ENCODE measurements at places on chromosomes 1 and 21.

GRCh38 chr1:87196110-87196827, 132.4 kb upstream of the LMO4 start:
- DNase-seq: peak; percentile 54

DNA sequence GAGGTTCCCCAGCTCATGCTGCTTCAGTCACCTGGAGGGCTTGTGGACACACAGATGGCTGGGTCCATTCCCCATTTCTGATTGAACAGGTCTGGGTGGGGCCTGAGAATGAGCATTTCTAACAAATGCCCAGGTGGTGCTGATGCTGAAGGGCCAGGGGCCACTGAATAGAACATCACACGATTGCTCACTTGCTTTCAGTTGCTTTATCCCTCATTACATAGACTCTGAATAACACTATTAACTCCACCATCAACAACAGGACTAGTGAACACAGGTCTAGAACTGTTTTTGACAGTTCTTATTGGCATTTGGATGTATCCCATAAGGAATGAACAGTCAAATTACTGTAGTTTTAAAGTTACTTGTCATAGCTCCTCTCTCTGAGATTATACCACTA, 12.1 kb downstream of the TRAPPC10 start:
- no peak for DNase-seq

- no peak for DNase-seq
Observed at GRCh38 chr1:2612591-2613365, 20.0 kb downstream of the MMEL1 start.

DNA sequence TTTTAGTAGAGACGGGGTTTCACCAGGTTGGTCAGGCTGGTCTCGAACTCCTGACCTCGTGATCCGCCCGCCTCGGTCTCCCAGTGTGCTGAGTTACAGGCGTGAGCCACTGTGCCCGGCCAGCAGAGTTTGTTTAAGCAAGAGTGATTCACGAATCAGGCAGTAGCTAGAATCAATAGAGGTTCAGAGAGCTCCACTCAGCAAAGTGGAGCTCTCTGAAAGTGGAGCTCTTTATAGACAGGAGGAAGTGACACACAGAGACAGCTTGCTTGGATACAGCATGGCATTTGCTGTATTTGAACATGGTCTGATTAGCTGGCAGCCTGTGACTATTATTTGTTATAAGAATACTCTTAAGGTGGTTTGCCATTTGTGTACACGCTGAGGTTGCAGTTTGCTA, 27.1 kb upstream of the CD34 start:
- DNase-seq: no peak

DNA sequence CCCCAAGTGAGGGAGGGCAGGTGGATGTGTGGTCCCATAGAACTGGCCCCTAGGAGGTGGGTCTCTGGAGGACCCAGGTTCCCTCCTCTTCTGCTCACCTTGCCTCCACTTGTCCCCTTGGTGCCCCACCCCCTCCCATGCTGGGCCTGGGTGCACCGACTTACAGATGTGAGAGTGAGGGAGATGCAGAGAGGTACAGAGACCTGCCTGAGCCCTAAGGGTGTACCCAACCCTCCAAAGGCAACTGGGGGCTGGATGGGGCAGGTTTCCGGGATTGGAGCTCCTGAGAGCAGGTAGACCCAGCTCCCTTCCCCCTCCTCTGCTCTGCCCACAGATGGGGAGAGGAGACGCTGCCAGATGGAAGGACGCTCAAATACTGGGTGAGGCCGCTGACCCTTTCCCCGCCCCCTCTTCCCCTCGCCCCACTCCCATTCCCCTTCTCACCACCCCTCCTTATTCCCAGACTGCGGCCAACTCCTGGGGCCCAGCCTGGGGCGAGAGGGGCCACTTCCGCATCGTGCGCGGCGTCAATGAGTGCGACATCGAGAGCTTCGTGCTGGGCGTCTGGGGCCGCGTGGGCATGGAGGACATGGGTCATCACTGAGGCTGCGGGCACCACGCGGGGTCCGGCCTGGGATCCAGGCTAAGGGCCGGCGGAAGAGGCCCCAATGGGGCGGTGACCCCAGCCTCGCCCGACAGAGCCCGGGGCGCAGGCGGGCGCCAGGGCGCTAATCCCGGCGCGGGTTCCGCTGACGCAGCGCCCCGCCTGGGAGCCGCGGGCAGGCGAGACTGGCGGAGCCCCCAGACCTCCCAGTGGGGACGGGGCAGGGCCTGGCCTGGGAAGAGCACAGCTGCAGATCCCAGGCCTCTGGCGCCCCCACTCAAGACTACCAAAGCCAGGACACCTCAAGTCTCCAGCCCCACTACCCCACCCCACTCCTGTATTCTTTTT, 10.3 kb downstream of the TINAGL1 start:
- DNase-seq: no peak

DNA sequence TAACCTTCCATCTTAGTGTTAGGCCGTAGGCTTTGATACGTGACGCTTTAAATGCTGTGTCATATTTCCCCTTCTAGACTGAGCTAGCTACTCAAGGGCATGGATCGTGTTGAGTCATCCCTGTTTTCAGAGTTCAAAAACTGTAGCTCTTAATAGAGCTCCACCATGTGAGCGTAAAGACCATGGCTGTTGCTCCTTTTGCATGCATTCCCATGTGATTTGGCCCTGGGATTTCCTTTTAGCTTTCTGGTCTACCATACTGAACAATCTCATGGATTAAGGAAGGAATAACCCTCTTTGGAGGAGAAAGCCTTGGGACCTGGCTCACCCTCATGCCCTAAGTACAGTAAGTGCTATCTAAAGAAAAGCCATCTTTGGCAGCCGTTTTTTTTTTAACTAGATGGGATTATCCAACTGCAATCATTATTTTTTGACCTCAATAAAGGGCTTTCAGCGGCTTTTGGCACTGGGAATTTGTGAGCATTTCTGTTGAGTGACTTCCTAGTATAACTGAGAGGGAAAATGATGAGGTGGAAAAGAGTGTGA, 76.6 kb downstream of the PLPP3 start:
- DNase-seq: no peak

DNA sequence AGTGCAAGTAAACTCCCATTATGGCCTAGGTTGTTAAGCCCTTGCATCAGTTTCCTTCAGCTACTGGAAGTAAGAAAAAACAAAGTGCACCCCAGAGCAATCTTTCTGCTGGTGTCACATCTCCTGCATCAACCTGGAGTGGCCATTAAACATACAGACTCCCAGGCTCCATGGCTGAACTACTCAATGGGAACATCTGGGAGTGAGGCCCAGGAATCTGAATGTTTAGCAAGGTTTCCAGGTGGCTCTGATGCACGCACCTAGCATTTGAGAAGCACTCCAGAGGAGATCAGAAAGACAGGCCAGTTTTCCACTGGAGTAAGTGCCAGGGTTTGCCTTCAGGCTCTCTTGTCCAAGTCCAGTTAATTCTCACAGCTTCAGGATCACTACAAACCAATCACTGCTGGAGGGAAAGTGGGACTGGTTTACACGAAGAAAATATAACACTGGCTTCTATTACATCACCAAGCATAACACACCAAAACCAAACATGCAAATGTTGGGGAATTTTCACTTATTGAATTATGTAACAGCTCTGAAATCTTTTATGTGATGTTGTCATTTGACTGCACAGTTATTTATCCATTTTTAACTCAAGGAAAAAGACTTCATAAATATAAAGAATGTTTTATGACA, 22.3 kb upstream of the ABCA4 start:
- DNase-seq: no peak

DNA sequence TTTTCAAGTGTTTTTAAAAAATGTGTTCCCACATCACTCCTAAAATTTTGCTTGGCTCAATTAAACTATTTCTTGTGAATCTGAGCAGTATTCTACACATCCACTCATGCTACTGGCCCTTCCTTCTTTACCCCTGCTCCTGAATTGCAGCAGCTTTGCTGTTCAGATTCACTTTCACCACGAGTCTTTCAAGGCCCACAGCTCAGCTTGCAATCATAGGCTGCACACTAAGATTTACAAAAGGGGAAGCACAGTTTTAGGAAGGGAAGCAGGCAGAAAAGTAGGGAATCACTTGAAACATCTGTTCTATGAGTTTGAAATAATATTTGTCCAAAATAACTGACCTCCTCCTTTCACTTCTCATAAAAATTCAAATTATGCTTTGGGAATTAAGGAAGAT, 70.9 kb upstream of the EDEM3 start:
- no peak for DNase-seq

DNA sequence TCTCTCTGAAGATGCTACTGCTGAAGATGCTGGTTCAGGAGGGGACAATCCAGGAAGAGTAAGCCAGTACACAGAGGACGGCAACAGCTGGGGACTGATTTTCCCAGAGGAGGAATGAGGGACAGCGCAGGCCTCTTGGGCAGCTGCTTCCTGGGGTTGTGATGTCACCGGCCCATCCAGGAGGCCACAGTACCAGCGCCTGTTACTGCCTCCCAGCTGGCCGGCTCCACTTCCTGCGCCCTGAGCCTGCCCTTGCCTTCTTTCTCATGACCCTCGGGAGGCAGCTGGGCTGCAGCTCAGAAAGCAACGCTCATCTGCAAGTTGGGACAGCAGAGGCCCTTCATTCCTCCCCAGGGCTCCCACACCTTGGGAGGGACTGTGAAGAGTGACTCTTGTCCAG, 21.9 kb upstream of the ID3 start:
- no peak for DNase-seq

GRCh38 chr1:94522304-94522703, 19.3 kb downstream of the F3 start:
- DNase-seq: peak; percentile 41

DNA sequence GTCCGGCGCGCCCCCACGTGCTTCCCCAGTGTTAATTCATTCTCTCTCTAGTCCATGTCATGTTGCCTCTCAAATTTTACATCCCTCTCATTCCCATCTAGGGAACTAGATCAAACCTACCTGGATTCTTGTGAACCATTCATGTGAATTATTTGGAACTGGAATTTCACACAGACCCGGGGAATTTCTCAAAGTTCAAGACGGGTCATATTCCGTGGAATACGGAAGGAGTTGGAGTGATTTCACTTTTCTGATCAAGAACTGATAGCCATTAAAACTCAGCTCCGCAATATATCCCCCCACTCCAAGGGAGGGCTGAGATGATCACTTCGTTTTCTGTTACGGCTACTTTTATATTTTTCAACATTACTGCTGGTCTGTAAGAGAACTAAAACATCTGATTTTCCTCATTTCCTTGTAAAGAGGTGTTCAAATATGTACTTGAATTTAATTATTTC, 1.0 kb upstream of the ENO1 start:
- DNase-seq: no peak

DNA sequence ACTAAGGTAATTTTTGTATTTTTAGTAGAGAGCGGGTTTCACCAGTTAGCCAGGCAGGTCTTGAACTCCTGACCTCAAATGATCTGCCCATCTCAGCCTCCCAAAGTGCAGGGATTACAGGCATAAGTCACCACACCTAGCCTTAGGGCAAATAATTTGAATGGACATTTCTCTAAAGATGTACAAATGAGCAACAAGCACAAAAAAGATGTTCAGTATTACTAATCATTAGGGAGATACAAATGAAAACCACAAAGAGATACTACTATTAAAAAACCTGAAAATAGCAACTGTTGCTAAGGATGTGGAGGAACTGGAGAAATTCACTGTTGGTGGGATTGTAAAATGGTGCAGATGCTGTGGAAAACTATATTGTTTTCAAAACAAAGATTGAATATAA, 79.1 kb downstream of the GABPA start:
- no peak for DNase-seq

- DNase-seq: no peak
Observed at GRCh38 chr1:177897281-177897997, 72.4 kb downstream of the SEC16B start.

GRCh38 chr1:214455971-214456867, 95.2 kb downstream of the PTPN14 start:
- no peak for DNase-seq

Measured in COR-L47 (cell line).